ENCODE measurements at places on chromosomes 2 and 18.

- DNase-seq, result no peak
These were observed 320.4 kb downstream of the AFF3 start for GRCh38 chr2:99821984-99822383.

GRCh38 chr2:99395589-99396130 is 58.5 kb downstream of the EIF5B start:
- DNase-seq, result no peak

- DNase-seq, result no peak
These were observed 2.0 kb upstream of the RAB17 start for GRCh38 chr2:237592425-237592980.

GRCh38 chr2:106869512-106870275 is 16.3 kb downstream of the ST6GAL2 start:
- no peak for DNase-seq

GRCh38 chr2:207603486-207603885 is 21.7 kb downstream of the METTL21A start:
- DNase-seq, result no peak

DNA sequence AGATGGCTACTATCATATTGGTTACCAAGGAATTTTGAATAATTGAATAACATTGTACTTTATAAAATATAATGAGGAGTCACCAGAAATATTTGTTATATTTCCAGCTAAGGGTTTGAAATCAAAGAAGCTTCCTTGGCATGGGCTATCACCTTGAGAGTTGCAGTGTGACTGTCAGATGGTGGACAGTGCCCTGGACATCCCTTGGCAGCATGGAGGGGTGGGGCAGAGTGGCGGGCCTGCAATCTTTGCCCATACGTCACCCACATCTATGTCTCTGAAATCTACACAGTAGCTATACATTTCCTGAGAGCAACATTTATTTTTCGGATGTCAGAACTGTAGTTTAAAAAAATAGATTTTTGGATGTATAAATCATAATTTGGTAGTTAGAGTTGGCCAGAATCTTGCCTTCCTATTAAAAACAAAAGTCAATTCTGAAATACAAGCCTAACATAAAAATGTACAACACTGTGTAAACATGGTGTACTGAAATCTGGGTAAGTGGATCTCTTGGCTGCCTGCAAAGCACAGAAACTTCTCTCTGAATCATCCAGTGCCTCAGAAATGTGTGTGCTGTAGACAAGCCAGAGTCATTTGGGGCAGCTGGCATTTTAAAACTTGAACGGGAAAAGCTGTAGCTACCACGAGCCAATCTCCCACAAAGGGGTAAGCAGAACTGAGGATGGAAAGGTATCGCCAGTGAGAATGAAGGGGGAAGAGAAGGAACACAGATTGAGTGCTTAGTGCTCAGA is 124.2 kb upstream of the ARHGAP28 start:
- peak; percentile 52 for DNase-seq

DNA sequence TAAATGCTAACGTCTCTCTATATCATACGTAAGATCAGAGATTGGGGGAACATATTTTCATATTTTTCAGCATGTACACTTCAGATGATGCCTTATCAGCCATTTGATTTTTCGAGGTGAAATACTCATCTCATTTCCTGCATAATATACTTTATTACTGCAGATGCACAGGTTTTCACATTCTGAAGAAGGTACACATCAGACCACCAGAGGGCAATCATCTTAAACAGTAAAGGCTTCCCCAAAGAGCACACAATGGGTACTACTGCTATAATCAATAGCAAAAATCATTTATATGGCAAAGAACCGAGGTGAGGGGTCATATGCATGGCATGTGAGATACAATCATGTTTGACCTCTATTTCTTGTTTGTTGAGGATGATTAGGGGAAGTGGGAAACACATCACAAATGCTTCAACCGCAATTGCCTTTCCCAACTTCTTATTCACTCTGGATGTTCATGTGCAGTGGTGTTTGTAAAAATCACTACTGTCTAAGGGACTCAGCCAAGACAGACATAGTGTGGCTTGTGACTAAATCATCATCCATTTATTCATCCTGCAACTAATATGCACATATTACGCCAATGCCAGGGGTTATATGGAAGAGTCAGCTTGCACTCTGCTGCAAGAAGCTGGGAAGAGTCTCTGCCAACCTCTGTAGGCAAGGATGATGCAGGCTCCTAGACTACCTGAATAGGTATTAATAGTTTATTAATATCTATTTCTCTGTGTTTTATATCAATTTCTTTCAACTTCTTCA is 118.7 kb downstream of the EPB41L3 start:
- no peak for DNase-seq

GRCh38 chr2:236915726-236916125 is 170.0 kb upstream of the COPS8 start:
- no peak for DNase-seq

DNA sequence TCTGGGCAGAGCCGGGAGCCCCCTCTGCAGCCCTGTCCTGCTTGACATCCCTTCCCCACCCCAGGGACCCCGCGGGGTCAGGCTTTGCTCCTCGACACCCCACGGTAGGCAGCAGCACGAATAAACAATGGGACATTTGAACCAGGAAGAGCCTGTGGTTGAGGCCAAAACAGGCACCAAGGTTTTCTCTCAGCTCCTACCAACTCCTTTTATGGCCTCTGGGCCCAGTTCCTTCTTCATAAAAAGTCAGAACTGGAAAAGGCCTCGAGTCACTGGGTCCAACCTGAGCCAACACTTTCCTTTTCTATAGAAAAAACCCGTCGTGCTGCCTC is 20.6 kb downstream of the TEX44 start:
- DNase-seq, result no peak

DNA sequence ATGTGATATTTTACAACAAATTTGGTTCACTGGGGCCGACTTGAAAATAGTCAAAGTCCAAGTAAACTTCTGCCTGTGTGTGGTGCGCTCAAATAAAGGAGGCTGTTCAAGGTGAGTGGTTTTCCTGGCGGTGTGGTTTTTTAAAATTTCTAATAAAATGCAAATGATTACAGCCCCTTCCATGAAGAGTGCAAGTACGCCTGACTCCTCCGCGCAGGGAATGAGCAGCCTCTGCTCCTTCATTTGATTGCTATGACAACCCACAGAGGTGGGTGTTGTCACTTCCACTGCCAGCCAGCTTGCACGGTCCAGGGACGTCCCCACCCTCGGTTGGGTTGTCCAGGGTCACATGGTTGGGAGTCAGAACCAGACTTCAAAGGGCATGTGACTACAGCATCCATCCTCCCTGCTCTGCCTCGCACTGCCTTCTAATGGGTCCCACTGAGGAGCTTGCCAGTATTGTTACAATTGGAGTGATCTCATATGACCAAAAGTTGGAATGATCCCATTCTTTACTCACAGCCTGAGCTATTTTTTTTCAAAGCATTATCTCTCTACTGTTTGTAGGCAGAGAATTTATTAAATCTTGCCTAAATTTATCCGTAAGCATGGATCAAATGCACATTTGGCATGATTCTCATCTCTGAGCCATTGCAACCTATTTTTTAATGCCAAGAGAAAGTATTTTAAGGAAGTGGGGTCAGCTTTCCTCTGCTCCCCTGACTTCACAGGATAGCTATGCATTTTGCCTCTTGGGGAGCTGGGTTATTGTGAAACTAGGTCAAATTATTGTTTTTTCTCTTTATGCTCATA is 121.3 kb downstream of the AGAP1 start:
- no peak for DNase-seq
